ENCODE measurements at places on chromosomes 1 and 21. TPM values are rescaled to one million over a fixed set of nuclear protein-coding genes. Genes with fewer than 3 reads are reported as not detected.

Gene ACTL8
- total RNA-seq, result not detected

Gene CA6
- 1.2 TPM for total RNA-seq

Gene RAP1GAP
- total RNA-seq, result 0.50 TPM

Gene VCAM1
- total RNA-seq, result 4.0 TPM

Gene FCN3
- total RNA-seq, result not detected

Gene OPTC
- total RNA-seq, result not detected

Gene PTPN7
- 449 TPM for total RNA-seq

Gene RNU1-3
- total RNA-seq, result 1,300 TPM

Gene SEC16B
- not detected for total RNA-seq

Gene CFHR3
- total RNA-seq, result not detected

Gene NES
- total RNA-seq, result not detected

Gene FAM72D
- total RNA-seq, result 9.4 TPM

Gene ERVH48-1
- total RNA-seq, result not detected

Gene CLDN17
- total RNA-seq, result not detected

Gene LRRC7
- total RNA-seq, result not detected

GRCh38 chr1:49686107-49686506, 337.6 kb downstream of the AGBL4 start:
- no peak for DNase-seq

GRCh38 chr21:35563885-35564451, 496.4 kb downstream of the SETD4 start:
- DNase-seq, result no peak

- no peak for DNase-seq
Observed at GRCh38 chr1:70361727-70362398, 7.3 kb upstream of the ANKRD13C start.

DNA sequence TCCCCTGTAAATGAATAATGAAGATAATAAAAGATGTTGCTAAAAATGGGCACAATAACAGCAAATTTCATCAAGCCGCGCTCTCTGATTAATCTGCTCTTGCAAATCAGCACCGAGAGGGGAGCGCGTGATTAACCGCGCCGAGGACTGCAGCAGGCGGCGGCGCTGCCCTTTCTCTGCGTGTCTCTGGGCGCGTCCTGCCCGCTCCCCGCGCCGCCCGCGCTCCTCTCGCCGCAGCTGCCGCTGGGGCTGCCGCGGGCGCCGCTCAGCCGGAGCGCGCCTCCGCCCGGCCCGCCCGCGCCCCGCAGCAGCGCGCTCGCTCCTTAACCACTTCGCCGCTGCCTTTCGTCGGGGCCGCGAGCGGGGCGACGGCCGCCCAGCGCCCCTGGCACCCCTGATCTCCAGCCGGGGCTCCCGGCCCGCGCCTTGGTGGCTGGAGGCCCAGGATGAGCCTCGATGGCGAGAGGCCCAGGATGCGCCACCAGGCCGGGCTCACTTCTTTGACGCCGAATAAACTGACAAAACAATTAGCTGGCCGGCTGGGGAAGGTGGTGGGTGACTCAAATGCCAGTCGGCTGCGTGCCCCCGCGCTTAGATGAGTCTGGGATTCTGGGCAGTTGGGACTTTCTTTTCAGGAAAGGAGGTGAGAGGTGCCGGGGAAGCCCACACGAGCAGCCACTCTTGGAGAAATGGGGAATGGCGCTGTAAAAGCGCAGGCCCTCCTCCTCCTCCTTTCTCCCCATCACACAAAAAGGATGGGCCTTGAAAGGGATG, 221.4 kb upstream of the PKN2 start:
- DNase-seq, result no peak

GRCh38 chr21:41921021-41921420, 32.8 kb downstream of the C2CD2 start:
- no peak for DNase-seq

DNA sequence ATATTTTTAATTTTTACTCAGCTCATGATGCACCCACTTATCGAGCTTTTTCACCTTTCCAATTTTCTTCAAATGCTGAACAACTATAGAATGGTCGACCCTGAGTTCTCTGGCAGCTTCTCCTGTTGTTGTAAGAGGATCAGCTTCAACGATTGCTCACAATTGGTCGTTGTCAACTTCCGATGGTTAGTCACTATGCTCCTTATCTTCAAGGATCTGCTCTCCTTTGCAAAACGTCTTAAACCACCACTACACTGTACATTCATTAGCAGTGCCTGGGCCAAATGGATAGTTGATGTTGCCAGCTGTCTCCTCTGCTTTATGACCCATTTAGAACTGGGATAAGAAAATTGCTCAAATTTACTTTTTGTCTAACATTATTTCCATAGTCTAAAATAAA, 385.9 kb upstream of the LYPLAL1 start:
- no peak for DNase-seq

DNA sequence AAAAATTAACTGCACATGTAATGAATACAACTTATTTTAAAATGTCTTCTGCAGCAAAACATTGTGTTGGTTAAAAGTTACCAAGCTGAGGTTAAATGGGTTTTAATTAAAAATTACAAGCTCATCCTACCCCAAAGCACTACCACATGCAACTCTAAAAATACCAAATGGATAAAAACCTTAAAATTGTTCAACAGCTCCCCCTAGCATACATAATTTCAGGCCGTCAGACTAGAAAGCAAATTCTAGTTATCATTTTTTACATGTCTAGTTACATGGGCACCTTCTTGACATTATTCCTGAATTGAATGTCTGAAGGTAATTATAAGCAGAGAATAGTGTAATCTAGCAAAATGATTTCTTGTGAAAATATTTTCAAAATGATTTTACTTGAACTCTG, 176.5 kb downstream of the C1orf21 start:
- no peak for DNase-seq

- no peak for DNase-seq
Observed at GRCh38 chr1:233364695-233365539, 37.4 kb downstream of the MAP3K21 start.

DNA sequence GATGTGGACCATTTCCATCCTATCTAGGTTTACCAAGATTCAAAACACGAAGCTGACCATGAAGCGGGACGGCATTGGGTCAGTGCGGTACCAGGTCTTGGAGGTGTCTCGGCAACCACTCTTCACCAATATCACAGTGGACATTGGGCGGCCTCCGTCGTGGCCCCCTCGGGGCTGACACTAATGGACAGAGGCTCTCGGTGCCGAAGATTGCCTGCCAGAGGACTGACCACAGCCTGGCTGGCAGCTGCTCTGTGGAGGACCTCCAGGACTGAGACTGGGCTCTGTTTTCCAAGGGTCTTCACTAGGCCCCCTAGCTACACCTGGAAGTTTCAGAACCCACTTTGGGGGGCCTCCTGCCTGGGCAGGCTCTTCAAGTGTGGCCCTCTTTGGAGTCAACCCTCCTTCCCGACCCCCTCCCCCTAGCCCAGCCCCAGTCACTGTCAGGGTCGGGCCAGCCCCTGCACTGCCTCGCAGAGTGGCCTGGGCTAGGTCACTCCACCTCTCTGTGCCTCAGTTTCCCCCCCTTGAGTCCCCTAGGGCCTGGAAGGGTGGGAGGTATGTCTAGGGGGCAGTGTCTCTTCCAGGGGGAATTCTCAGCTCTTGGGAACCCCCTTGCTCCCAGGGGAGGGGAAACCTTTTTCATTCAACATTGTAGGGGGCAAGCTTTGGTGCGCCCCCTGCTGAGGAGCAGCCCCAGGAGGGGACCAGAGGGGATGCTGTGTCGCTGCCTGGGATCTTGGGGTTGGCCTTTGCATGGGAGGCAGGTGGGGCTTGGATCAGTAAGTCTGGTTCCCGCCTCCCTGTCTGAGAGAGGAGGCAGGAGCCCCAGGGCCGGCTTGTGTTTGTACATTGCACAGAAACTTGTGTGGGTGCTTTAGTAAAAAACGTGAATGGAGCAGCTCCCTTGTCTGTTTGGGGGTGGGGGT, 864 bp upstream of the CCDC24 start:
- DNase-seq, result no peak

DNA sequence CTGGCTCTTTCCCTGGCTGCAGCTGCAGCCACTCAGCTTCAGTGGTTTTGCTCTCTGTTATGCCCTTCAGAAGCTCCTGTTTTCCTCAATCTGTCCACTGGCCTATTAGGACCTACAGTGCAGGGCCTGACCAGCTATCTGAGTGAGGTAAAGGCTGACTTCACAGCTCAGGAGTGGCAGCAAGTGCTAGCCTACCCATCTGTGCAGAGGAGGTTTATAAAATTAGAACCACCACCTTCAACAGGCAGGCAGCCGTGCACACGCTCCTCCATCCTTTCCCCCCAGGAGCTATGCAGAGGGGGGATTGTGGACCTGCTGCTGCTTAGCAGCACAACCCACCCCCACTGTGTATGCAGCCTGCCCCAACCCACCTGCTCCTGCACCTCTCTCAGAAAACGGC, 8.3 kb downstream of the ADAR start:
- no peak for DNase-seq

GRCh38 chr1:112956544-112957132, 642 bp upstream of the SLC16A1 start:
- peak; percentile 56 for DNase-seq

GRCh38 chr1:204257446-204257845, 43.7 kb upstream of the GOLT1A start:
- DNase-seq, result no peak

- no peak for DNase-seq
Observed at GRCh38 chr1:212488436-212489283, 55.9 kb downstream of the NENF start.

DNA sequence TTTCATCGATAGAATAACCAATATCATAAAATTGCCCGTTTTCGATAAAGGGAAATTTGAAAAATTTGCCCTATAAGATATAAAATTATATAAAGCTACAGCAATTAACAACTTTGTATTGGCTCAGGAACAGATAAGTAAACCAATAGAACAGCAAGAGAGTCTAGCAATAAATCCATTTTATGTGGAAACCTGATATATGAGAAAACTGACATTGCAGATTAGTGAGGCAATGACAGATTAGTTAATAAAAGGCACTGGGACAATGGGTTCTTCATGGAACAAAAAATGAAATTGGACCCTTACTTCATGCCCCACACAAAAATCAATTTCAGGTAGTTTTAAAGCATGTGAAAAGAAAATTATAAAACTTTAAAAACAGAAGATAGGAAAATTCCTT, 169.9 kb upstream of the ST6GALNAC5 start:
- DNase-seq, result no peak

DNA sequence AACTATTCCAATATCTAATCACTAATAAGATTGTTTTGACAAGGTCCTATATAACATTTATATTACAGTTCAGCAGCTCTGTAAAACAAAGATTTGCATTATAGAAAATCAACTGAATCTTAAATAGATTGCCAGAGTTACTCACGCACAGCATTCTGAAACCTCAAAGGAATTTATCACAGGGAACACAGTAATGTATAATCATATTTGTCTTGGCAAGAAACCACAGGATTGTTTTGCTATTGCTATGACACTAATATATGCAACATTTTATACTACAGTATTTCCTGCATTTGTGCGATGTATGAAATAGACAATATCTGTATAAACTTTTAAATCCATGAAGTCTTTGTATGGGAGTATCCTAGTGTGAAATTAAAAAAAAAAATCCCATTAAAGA, 101.4 kb downstream of the PLPPR5 start:
- no peak for DNase-seq

- no peak for DNase-seq
Observed at GRCh38 chr21:45865106-45865835, 116.3 kb upstream of the COL6A1 start.

GRCh38 chr1:112876315-112876714, 79.7 kb downstream of the SLC16A1 start:
- no peak for DNase-seq

GRCh38 chr1:198333744-198334143, 176.9 kb downstream of the NEK7 start:
- no peak for DNase-seq

- no peak for DNase-seq
Observed at GRCh38 chr1:176609556-176610408, 146.8 kb downstream of the PAPPA2 start.

Data from CD8-positive, alpha-beta memory T cell (primary cell).